ENCODE measurements at places on chromosomes 7 and 10.

GRCh38 chr7:49768835-49769234, 4.6 kb upstream of the VWC2 start:
- no peak for DNase-seq

DNA sequence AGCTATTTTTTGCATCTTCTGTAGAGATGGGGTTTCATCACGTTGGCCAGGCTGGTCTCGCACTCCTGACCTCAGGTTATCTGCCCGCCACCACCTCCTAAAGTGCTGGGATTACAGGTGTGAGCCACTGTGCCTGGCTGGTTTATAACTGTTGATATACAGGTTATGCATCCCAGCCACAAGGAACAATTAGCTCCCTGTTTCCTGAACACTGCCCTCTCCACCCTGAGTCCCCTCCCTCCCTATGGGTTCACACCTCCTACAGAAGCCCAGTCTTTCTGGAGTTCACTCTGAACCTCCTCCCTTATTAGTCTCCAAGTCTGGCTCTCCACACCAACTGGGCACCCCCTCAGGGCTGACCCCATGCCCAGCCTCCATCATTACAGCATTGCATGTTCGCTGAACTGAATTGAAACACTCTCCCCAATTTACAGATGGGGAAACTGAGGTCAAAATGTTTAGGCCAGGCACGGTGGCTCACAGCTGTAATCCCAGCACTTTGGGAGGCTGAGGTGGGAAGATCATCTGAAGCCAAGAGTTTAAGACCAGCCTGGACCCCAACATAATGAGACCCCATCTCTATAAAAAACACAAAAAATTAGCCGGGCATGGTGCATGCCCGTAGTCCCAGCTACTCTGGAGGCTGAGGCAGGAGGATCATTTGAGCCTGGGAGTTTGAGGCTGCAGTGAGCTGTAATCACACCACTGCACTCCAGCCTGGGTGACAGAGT, 1.7 kb upstream of the CLIP2 start:
- no peak for DNase-seq

DNA sequence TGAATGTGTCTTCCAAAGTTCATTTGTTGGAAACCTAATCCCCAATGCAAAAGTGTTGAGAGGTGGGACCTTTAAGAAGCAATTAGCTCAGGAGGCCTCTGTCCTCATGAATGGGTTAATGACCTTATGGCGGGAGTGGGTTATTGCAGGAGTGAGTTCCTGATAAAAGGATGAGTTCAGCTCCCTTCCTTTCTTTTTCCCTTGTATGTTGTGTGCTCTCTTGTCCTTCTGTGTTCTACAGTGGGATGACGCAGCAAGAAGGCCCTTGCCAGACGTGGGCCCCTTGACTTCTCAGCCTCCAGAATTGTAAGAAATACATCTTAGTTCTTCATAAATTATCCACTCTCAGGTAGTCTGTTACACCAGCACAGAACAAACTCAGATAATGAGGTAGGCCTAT, 206.0 kb downstream of the DNAJC1 start:
- DNase-seq = no peak

- no peak for DNase-seq
Measured at GRCh38 chr7:112283382-112283910, 77.0 kb downstream of the ZNF277 start.

DNA sequence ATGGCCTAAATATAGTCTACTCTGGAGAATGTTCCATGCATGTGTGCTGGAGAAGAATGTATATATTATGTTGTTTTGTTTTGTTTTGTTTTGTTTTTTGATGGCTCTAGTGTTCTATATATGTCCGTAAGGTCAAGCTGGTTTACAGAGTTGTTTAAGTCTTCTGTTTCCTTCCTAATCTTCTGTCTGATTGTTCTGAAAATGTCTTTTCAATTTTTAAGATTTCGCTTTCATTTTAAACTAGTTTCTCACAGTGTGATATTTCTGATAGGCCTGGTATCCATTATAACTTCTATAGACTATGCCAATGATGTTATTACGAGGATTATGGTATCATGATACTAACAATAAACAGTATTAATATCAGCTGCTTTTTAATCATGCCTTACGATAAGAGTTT, 1126.3 kb upstream of the SORCS1 start:
- no peak for DNase-seq

GRCh38 chr7:463362-463781, 56.3 kb downstream of the PDGFA start:
- DNase-seq = no peak

DNA sequence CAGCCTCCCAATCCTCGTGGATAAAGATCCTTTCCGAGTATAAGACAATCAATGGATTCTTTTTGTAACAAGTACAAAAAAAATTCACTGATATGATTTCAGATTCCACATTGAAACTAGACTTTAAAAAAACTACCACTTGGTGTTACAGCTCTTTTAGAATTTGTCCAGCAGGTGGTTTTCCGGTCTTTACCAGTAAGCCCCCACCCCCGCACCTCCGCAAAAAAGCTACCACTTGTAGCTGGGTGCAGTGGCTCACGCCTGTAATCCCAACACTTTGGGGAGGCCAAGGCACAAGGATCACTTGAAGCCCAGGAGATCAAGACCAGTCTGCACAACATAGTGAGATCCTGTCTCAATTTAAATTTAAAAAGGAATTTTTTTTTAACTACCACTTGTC, 19.8 kb downstream of the IGF2BP3 start:
- DNase-seq = no peak

DNA sequence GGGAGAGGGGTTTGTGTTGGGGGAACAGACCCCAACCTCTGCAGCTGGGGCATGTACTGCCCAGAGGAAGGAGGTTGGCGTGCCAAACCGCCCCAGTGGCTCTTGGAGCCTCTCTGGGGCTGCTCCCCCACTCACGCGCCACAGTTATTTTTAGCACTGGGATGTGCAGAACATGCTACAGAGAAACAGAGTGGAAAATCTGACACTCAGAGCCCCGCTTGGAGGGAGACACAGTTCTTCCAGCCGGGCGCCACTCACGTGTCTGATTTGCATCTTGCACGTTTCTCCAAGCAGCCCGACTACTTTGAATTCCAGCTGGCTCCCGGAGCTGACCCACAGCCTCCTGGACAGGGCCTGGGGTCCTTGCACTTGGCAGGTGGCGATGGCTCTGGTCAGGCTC, 182.0 kb downstream of the RPS24 start:
- DNase-seq = no peak
